ENCODE measurements at places on chromosomes 11 and 22.

GRCh38 chr11:77250881-77251640 is 50.4 kb downstream of the GDPD4 start:
- no peak for DNase-seq

- DNase-seq, result no peak
These were observed 372.7 kb upstream of the ANO5 start for GRCh38 chr11:21820176-21820575.

- no peak for DNase-seq
These were observed 21.0 kb upstream of the GDPD4 start for GRCh38 chr11:77322506-77322905.

DNA sequence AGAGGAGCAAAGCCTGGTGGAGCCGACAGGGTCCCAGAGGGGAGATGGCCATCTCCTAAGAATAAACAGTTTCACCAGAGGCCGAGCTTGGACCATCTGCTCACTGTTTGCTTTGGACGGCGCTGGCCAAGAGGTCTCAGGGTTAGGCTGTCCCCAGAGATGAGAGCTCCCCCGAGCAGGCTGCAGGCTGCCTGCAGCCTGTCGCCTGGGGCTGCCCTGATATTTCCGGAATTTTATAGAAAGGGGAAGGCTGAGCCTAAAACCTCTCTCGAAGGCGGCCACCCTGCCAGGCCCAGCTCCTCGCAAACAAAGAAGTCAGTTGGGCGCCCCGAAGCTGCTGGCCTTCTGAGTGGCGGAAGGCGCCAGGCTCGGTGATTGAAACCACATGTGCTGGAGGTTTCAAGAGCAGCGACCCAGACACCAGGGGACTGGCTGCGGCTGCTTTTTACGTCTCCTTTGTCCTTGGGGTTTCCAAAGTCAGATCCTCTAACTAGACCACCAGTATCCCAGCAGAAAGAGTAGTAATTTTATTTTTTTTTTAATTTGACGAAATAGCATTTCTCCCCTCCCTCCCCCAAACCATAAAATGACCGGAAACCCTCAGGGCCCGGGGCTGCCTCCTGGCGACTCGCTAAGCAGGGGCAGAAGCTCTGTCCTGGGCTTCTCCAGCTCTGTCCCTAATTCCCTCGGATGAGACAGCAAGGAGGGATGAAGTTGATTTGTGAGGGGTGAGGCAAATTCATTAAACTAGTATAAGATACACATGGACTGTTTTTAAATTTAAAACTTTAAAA is 57.4 kb downstream of the CLMP start:
- no peak for DNase-seq

GRCh38 chr11:112967082-112967481 is 5.9 kb downstream of the NCAM1 start:
- DNase-seq, result no peak

DNA sequence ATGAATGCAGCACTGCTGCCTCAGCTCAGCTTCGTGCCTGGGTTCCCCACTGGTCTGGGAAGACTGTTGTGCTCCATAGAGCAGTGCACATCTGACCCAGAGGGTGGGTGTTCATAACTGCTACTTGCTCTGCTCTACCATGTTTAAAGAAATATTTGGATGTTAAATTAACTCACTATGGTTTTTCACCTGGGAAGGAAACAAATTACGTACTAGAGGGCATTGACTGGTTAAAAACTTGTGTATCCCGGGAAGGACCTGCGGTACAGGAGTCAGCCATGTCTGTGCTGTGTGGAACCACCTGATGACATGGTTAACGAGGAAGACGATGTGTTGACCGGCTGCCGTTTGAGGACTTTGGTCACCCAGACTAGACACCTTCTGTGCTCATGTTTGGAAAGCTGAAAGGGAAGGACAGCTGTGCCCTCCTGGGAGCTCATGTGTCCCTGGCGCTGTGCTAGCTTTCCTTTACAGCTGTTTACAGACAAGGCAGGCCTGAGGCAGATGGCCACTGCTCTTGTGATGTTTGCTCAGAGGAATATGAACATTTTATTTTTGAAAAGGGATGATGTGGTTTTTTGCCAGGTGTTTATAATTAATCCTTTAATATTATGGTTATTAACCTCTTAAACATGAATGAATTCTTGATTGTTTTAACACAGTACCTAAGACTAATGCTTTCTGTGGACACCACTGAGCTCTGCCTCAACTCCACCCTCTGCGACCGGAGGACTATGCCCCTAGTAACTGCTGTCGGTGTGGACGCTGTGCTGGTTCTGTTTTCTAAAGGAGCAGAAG is 14.3 kb upstream of the AIFM3 start:
- DNase-seq, result peak; percentile 41

GRCh38 chr11:14552089-14552488 is 31.9 kb upstream of the PSMA1 start:
- no peak for DNase-seq

- no peak for DNase-seq
These were observed 843 bp downstream of the OR56B1 start for GRCh38 chr11:5737091-5737490.

DNA sequence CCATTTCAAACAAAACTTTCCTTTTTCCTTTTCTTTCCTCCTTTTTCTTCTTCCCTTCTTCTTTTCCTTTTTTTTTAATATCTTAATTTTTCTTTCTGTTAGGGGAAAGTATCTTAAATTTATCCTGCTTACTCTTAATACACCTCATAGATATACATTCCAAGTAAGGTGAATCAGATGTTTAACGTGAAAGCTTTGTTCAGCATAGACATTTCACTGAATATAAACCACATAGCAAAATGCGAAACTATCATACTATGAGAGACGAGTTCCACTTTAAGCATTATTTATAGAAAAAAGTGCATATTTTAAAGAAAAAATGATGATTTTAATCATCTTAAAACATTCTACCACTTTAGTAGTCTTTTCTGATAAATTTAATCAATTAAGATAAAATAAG is 137.8 kb upstream of the MTMR2 start:
- no peak for DNase-seq

- no peak for DNase-seq
These were observed 6.3 kb downstream of the PPP2R1B start for GRCh38 chr11:111759778-111760407.

DNA sequence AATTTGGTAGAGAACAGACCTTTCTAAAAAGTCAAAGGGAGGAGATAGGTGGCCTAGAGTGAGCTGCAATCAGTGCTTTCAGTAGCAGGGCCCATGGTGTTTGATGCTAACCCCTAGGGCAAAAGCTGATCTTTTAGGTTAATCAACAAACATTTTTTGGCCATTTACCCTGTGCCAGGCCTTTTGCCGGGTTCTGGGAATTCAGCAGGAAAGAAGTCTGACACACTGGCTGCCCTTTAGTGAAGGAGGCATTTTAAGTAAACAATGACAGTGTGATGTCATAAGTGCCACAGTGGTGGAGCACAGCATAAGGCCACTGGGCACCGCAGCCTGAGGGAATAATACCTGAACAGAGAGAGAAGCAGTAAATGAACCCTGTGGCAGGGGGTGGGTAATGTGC is 29.0 kb downstream of the C22orf31 start:
- no peak for DNase-seq

GRCh38 chr11:1866776-1867175 is 13.9 kb downstream of the LSP1 start:
- DNase-seq, result no peak

DNA sequence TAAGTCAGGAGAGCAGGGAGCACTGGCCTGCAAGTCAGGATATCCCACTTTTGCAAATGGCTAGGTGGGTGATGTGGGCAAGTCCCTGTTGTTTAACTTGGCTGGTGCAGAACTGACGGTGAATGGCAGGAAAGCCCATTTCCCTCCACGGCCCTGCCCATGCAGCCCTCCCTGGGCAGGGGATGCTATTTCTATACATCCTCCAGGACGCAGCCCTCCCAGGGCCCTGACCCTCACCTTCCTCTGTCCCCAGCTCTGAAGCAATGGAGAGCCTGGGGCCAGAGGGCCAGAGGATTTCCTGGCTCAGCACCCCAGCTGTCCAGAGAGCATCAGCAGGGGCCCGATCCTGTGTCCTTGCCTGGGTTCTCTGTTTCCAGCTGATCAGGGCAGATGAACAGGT is 91.3 kb downstream of the TSPAN18 start:
- DNase-seq, result no peak

DNA sequence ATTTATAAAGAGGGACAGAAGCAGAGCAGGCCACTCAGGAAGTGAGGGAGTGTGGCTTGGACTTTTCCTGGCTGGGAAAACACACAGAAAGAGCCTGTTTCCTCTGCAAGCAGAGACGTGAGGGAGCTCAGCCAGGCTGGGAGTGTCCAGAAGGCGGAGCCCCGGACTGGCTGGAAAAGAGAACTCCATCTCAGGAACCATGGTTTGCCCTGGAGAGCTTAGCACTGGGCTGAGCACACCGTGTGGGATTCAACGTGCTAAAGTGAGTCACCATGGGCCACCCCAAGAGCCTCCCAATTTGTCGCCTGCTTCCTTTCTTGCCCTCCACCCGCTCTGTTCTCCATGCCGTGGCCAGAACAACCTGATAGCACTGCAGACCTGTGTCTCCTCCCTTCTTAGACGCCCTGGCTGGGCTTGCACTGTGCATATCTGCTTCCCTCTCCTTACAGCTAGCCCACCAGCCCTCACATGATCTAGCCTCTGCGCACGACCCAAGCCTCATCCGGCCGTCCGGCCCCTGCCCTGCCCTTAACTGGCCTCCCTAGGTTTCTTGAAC is 51.8 kb downstream of the GALNT18 start:
- DNase-seq, result no peak

DNA sequence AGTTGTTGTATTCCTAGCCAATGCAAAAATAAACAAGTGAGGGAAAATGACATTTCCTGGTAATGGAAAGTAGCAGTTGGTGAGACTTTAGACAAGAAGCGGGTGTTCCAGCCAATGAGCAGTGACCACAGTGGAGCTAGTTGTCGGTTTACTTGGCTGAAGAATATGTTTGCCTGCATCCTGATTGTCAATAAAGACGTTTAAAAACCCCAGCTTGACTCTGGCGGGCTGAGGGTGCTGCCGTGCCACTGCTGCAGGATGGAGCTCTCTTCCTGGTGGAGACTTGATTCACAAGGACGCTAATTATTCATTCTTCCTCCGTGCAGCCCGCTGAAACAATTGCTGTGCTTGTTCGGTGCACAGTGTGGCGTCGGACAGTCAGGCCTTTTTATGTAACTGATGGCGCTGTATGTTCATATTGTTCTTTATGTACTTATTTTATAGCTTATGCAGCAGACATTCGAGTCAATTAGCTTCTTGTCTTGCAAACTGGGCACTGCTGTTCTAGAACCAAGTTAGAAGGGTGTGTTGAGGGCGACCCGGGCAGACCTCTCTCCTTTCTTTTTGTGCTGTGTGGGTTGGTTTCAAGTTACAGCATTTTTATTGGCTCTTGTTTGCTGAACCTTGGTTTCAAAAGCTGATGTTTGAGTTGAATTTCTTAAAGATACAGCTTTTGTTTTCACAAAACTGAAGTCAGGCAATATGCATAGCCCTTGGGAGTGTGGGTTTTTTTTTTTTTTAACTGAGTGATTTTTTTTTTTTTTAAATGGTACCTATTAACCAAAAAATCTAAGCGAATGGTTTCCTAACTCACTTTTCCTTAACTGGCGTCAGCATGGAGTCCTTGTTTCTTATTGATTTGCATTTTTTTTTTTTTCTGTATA is 153.9 kb downstream of the TEAD1 start:
- DNase-seq, result peak; percentile 70

- DNase-seq, result no peak
These were observed 37.5 kb upstream of the LINC01488 start for GRCh38 chr11:69443968-69444364.

DNA sequence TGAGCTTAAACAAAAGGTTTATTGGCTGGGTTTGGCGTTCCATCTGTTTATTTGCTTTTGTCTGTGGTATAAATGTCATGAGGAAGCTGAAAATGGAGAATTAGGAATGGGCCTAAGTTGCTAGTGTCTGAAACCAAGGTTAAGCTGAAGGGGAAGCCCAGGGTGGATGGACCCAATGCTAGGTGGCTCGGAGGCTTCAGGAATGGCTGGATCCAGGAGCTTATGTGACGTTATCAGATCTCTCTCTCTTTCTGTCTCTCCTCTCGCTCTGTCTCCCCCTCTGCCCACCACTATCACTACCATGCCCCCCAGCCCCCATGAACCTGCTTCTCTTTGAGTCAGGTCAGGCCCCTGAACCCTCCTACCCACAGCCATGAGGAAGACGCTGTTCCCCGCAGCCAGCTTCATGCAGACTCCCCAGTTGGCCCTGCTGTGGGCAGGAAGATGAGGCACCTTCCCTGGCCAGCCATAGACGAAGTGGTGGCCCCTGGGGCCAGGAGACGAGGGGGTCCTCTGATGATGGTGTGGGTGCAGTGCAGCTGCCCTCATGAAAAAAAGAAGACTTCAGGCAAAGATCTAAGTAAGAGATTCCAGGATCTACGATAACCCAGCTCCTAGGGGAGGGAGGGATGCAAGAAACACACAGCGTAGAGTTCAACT is 101.5 kb downstream of the BRD1 start:
- DNase-seq, result no peak

DNA sequence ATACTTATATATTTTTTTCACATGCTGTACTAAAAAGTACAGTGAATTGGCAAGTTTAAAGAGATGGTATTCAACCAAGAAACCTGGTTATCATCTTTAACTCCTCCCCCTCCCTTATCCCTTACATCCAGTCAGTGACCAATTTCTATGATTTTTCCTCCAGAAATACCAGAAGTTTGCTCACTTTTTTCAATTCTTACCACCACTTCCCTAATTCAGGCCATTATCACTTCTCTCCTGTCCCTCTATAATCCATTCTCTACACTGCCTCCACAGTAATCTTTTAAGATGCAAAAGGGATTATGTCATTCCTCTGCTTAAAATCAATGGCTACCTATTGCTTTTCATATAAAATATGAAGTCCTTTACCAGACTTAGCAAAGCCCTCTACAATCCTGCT is 62.8 kb downstream of the CEP57 start:
- DNase-seq, result no peak

GRCh38 chr11:43853781-43854180 is 26.9 kb upstream of the ALKBH3 start:
- no peak for DNase-seq

DNA sequence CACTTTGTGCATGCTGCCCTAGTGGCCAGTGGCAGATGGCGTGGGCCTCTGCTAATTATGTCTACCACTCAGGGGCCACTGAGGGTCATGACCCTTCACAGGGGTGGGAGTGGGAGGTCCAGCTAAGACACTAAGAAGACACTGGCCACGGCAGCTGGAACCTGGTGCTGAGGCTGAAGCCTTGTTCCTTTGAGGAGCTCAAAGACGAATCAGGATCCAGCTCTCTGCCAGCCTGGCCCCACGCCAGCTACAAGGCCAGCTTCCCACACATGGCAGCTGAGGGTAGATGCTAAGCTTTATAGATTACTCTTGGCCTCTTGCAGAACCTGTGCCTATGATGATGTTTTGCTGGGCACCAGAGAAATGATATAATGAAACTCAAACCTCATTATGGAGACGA is 226.3 kb downstream of the DSCAML1 start:
- DNase-seq, result no peak

DNA sequence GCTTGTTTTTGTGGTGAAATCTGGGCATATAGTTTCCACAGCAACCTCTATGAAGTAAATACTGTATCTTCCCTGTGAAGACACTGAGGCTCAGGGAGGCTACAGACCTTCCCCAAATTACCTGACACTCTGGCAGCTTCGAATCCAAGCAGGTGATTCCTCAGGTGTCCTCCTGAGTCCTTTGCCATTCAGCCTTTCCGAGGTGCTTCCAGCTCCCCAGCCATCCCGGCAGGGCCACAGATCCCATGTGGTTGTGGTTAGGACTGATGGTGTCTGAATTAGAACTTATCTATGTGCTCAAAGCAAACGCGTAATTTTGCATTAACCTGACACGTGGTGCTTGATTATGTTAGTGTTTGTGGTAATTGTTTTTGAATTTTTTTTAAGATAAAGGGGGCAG is 785.6 kb downstream of the BRD1 start:
- DNase-seq, result no peak
